ENCODE measurements at places on chromosomes 5 and 9.

DNA sequence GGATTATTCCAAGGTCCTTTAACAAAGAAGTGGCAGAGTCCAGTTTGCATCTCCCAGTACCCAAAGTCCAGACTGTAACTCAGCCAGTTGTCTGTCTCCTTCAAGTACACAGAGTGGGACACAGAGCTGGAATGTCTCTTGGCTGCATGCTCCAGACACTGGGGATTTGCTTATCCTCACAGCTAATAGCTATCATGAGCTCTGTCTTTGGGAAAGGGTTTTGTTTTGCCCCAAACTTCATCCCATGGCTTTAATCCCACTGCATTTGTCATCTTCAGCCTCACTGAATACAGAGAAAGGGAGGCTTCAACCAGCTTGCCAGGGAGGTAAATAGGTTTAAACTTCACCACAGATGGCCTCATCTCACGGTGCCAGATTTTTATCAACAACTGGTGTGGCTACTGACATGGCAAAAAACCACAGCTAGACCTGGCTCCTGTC is 412.2 kb upstream of the SLC24A2 start:
- no peak for DNase-seq

- DNase-seq: no peak
These were observed 27.9 kb downstream of the EXD3 start for GRCh38 chr9:137394866-137395665.

- no peak for DNase-seq
These were observed 21.3 kb downstream of the CCDC69 start for GRCh38 chr5:151202381-151203139.

DNA sequence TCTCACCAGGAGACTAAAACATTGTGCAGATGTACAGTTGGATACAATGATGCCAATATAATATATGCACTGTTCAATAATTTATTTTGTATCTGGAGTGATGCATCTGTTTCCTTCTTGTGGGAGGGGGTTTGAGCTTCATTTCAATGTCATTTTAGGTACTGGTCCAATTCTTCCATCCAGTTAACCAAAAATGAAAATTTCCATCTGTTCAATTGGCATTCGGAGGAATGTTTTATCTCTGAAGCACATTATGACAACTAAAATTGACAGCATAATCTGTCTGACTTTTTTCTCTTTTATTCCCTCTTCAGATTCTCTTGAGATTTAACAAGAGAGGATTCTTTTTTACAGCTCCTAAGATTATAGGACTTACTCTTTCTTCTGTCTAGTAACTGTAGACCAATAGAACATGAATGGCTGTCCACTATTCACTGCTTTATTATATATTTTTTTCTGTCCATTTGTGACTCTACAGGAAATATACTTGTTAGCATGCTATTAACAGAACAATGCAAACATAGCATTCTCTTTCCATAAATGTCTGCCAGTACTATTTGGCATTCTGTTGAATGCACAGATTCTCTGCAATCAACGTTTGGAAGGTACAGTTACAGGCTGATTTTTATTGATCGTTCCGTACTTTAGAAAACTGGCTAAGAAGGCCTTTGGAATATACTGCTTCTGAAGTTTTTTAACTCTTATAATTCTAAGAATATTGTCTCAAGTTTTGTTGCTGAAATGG is 57.8 kb downstream of the NDUFAF2 start:
- DNase-seq: no peak

- DNase-seq: no peak
These were observed at the start of gene GLIPR2 for GRCh38 chr9:36136272-36136893. Gene GLIPR2, plus strand, starts transcription at chr9:36136733. Its CDS starts 46 bp downstream, at chr9:36136779.

DNA sequence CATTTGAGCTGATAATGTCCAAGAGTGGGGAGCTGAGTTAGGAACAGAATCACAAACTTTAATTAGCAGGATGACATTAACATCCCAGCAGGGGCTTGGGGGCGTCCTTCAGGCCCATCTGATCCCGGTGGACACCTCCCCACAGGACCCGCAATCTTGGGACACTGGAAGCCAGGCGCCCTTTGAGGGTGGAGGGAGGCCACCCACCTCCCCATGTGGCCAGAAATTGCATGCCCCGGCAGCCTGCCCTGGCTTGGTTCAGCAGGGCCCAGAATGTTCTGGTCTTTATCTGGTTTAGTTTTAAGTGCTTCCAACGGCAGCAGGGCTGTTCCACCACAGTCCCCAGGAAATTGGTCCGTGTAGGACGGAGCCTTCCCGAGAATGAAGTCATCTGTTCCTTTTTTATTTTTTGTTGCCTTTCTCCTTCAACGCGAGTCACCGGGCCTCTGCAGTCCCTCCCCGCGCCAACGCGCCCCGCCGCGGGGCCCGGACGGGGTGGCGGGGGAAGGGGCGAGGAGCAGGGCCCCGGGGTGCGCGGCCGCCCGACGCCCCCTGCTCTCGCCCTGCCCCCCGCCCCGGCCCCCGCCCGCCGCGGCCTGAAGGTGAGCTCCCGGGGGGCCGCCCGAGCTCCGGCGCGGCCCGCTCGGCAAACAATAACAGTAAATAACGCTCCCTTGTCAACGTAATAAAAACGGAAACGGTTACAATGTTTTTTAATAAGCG is 207.9 kb downstream of the C9orf50 start:
- no peak for DNase-seq

DNA sequence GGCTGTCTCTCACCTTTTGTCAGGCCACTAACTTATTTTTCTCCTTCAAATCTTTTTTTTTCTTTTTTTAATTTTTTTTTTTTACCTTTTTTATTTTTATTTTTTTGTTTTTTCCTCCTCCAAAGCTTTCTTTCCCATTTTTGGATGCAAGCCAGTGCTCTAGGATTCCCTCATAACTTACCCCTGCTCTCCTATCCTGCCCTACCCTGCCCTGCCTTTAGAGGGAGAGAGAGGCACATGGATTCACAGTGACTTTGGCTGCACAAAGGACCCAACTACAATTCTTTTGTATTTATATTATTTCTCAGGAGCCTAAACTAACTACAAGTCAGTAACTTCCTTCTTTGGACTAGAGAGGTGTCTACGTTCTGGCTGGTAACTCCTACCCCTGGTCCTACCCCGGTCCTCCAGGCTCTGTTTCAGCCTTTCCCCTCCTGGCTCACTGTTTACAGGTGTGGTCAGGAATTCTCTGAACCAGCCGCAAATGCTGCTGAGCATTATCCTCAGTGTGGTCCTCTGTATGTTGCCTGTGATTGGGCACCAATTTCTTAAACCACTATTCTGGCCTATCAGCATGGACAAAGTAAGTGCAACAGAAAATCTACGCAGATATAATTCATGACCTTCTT is 8.4 kb upstream of the RUSC2 start:
- no peak for DNase-seq

DNA sequence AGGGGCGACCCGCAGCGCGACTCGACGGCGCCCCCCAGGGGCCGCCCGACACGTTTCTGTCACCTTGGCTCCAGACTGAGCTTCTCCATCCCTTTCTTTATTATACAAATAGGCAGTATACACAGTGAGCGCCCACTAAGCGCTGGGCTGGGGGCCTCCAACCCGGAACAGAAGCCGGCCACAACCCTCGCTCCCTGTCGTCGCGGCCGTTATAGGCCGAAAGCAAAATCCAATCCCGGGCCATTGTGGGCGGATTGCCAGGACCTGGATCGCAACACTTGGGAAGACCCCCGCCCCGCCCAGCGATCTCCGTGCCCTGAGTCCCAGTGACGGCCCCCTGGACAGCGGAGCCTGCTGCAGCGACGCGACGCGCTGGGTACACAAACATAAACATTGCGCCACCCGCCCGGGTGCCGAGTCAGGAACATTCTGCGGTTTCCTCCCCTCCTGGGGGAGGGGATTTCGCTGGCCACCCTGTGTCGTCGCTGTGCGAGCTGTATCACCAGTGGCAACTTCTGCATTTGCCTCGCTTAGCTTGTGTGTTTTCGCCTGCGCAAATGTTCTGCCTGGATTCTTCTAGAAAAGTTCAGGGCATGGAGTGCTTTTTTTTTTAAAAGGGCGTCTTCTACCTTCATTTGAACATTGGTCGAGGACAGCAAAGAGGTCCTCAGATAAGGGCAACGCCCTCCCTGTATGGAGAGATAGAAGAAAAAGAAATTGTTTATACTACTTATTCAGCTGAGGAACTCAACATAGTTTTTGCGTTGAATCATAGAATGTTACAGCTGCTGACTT is 1.3 kb upstream of the DUSP1 start:
- no peak for DNase-seq

DNA sequence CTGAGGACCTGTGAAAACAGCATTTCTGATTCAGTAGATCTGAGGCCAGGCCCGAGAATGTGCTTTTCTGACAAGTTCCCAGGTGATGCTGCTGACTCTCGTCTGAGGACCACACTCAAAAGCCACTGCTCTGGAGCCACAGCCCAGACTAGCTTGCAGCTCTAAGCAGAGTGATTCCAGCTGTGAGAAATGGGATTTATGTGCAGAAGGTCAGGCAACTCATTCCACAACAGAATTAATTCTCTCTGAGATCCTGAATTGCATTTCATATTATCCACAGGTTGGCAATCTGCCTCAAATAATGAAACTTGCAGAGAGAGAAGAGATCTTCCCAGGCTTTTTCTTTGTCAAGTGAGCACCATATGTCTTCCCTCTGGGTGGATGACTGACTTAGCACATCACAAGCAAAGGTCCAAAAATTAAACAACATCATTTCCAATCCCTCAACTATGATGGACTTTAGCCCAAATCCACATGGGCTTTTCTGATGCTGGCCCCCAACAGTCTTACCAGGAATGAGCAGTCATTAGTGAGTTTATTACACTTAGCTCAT is 140.2 kb downstream of the ALDH1A1 start:
- no peak for DNase-seq

GRCh38 chr5:159402311-159402710 is 72.0 kb upstream of the IL12B start:
- DNase-seq: no peak

DNA sequence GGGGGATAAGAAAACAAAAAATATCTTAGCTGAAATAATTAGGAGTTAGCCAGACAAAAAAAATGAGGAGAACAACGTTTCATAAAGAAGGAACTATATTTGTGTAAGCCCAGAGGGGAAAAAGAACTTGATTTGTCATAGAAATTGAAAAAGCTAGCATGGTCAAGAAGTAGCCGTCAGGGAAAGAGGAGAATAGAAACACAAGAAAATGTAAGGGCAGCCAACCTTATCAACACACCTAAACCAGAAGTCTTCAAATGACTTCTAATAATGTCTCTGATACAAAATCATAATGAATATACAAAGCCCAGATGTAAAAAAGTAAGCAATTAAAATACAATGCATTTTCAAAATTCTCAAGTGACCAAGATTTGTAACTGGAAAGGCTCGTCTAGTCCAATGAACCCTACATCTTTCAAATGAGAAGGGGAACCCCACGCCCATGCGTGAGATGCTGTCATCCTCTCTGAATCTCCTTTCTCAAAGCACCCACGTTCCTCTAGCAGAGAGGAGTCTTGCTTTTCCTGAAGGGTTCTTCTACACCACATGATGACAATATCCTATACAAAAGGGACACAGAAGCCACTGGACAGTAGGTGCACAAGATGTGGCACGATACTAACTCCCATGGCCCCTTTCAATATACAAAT is 103.7 kb downstream of the ARL15 start:
- no peak for DNase-seq

- DNase-seq: no peak
These were observed 14.1 kb upstream of the LURAP1L start for GRCh38 chr9:12760758-12761157.

- DNase-seq: no peak
These were observed 47.5 kb upstream of the CLK4 start for GRCh38 chr5:178674334-178674733.

DNA sequence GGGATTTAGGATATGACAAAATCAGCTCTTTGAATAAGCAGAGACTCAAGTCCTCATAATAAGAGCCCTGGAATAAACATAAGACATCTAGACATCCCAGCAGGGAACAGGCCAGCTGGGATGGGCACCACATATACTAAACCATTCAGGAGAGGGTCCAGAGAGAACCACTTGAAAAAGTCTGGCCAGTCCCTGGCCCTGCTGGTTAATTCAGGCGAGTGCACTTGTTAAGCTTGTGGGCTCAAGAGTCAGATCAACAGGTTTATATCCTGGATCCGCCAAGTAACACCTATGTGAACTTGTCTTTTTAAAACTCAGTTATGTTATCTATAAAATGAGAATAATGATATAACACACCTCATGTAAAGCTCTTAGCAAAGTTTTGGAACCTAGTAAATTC is 63.3 kb downstream of the CAVIN4 start:
- DNase-seq: no peak

All from GM12878 (cell line).